ENCODE measurements at places on chromosomes 2 and 18.

GRCh38 chr18:7846335-7846734, 279.2 kb downstream of the PTPRM start:
- DNase-seq: no peak

DNA sequence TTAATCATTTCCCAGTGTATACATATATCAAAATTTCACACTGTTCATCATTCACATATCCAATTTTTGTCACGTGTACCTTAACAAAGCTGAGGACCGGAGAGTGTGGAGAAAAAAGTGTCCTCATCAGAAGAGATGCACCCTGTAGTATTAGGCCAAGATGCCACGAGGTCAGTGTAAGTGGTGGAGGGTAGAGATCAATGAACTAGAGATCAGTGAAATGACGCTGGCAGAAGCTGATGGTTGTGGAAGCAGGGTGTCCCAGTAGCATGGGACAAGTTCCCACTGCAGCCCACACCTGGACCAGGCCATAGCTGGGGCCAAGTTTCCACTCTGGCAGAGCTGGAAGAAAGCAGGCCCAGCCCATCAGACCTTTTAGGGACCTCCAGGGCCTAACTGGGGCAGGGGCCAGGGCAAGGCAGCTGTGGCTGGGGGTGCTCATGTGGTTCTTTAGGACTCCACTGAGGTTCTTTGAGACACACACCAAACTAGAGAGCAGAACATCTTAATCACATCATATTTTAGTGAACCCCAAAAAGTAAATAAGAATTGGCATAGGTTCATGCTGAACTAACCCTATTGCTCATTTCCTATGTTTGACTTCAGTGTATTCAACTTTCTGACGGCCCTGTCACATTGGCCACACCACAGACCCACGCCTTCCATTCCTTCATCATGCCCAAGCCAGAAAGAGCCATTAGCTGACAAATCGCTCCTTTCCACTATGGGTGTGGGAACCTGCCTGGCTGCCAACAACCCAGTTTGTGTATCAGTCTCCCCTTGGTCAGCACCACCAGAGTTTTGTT, 21.6 kb upstream of the GPR55 start:
- no peak for DNase-seq

- DNase-seq: no peak
Observed at GRCh38 chr2:27288610-27289009, 6.4 kb downstream of the TRIM54 start.

GRCh38 chr2:205816268-205816667, 134.0 kb downstream of the NRP2 start:
- DNase-seq: no peak

DNA sequence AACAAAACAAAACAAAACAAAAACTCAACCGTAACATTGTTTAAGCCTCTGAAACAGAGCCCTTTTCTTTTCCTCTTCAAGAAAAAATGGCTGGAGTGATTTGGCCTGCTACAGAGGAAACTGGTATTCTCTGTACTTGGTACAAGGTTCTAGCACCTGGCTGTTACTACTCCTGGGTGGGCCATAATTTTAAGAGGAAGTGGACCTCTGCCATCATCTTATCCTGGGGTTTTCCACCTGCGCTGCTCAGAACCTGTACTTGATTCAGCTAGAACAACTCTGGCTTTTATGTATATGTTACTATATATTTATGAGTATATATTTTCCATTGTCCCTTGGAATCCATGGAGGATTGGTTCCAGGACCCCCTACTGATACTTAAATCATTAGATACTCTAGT, 22.5 kb downstream of the SRSF7 start:
- no peak for DNase-seq

DNA sequence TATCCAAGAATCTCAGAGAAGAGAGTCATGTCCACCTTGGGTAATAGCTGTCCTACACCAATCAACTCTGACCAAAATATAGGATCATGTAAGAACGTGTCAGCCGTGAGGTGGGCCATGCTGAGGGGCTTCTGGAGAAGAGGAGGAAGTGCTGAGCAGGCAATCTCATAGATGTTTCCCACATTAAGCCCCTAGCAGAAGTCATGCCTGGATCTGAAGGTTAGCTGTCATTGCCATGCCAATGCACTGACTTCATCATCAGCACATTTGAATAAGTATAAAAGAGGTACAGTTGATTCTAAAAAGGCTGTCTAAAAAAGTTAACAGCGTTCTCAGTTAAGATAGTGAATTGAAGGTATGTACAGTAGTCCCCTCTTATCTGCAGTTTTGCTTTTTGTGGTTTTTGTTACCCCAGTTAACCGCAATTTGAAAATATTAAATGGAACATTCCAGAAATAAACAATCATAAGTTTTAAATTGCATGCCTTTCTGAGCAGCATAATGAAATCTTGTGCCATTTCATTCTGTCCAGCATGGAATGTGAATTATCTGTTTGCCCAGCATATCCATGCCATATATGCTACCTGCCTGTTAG, 67.2 kb upstream of the TMEM17 start:
- peak; percentile 17 for DNase-seq

DNA sequence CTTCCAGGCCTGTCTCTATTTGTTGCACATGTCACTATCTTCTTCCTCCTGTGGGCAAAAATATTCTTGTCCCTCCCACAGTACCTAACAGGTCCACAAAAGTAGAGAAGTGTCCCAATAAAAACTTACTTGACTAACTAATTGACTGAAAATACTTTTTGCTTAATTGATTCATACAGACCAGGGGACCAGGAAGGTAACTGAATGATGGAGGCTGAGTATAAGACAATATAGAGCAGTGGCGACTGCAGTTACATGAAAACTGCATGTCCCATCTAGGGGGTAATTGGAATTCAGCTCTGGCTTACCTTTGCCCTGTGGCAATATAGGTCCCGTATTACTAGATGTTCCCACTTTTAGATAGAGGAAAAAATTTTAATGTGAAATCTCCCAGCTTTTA, 112.9 kb upstream of the CREB1 start:
- no peak for DNase-seq

DNA sequence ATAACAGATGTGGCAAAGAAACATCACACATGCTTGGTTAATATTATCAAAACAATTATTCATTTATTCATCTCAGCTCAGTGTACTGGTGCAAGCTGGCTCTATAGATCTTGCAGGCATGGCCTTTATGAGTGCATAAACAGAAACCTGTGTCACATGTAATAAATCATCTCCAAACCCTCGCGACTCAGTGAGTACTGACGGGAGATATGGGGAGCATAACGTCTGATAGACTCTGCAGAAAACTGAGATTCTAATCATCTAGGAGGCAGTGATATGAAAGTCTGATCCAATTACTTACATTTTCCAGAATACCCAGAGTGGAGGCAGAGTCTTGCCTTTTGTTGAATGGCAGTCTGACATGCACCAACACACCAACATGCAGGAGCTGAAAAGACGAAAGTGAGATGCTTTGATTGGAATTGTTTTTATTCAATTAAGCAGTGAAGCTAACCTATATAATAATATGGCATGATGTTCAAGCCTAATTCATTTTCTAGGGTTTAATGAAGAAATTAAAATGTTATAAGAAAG, 416.8 kb downstream of the RNF144A start:
- DNase-seq: no peak

GRCh38 chr2:98880266-98881152, 55.5 kb downstream of the CRACDL start:
- DNase-seq: no peak

DNA sequence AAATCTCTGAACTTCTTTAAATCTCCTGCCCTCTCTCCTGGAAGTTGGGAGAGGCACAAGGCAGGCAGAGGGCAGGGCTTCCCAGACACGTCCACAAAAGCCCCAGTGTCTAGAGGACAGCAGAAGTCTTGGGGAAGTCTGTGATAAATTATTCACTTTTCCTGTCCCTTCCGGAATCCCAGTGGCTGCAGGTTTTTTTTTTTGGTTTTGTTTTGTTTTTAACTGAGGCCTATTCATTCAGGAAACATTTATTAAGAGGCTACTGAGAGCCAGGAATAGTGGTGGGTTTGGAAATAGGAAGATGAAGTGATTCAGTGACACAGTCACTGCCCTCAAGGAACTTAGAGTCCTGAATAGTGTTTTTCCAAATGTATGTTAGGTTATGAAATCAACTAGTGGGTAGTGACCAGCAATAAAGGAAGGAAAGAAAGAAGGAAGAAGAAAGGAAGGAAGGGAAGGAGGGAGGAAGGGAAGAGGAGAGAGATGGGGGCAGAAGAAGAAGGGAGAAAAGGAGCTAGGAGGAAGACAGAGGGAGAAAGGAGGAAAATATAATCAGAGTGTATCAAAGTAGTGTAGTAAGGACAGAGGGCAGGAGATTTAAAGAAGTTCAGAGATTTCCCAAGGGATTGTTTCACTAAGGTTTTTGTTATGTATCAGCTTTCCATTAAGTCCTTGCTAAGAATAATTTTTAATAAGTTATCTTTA, 98.9 kb upstream of the ZFP36L2 start:
- DNase-seq: no peak

GRCh38 chr2:21396252-21396651, 272.5 kb downstream of the TDRD15 start:
- no peak for DNase-seq

- no peak for DNase-seq
Observed at GRCh38 chr2:241302759-241303651, 12.5 kb downstream of the HDLBP start.
